ENCODE measurements at places on chromosomes 5 and 9.
A peak's percentile ranks its signal among the peaks of the same experiment; 100 is the strongest.

DNA sequence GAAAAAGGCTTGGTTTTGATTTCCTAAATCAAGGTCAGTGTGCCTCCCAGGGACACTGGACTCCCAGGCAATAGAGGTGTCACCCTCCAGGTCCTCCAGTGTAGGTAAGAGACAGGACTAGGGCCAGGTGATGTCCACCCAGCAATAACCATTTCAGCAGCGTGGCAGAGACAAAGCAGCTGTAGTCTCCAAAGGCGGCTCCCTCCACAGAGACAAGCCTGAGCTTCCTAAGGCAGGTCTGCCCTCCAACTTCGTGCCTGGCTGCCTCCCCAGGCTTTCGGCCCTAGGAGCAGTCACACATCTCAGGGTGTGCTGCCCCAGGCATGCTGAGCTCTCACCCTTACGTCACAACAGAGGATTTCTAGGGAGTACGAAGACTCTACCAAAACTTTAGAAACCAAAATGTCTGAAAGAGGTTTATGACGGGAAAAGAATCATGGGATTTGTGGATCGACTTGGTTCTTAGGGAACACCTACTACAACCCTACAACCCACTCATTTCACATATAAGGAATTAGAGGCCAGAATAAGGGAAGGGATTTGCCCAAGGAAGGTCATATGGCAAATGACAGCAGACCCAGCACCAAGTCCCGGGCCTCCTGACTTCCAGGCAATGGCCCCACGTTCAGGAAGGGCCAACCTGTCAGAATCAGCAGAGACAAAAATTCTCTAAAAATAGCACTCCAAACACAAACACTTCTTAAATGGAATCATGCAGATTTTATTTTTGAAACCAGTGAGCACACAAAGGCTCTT, 105.5 kb downstream of the KLHL3 start:
- no peak for DNase-seq

DNA sequence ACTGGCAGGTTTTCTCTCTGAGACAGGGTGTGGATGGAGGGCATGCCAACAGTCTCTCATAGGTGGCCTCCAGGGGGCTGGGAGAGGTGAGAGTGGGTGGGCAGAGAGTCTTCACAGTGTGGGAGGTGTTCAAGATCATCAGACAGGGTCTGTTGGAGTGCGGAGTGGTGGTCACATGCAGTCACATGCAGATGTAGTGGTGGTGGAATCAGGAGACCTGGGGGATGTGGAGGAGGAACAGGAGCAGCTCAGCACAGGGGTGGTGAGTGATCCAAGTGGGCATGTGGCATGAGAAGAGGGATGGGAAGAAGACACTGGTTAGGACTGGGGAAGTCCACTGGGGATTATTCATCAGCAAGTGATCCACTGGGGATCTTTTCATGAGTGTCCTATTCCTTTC, 5.8 kb downstream of the GM2A start:
- no peak for DNase-seq

DNA sequence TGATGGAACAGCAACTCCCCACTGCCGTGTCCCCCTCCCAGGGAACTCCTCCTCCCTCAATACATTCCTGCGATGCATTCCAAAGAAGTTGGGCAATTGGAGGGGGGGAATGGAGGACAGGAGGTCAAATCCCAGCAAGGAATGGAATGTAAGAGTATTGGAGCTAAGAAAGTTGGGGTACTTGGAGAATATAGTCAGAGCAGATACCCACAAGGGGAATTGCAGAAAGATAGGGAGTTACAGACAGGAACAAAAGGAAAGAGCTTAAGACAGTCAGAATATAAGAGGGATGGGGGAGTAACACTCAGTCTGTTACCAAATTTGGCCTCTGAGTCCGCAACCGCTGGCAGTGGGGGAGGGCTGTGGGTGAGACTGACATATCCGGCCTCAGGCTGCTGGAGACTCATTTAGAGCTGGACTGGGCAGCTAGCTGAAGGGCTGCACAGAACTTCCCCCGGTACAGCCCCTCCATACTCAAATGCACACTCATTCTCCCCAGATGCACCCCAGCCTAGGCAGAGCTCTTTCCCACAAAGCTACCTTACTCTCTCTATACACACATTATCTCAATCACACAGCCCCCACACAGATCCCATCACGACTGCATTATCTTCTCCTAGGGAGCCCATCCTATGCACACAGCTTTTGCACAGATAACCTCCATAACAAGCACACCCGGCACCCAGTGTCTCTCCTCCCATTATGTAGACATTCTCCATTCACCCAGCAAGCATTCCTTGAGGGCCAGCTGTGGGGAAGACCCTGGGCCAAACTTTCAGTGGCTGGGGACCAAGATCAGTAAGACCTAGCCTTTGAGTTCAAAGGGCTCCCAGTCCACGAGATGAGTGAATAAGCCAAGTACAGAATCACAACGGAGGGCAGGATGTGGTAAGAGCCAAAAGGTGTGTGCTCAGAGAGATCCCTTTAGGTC, 3.7 kb downstream of the TLN1 start:
- DNase-seq: peak; percentile 96

- peak; percentile 5 for DNase-seq
Measured at GRCh38 chr5:94181895-94182294, 436.5 kb downstream of the KIAA0825 start.

DNA sequence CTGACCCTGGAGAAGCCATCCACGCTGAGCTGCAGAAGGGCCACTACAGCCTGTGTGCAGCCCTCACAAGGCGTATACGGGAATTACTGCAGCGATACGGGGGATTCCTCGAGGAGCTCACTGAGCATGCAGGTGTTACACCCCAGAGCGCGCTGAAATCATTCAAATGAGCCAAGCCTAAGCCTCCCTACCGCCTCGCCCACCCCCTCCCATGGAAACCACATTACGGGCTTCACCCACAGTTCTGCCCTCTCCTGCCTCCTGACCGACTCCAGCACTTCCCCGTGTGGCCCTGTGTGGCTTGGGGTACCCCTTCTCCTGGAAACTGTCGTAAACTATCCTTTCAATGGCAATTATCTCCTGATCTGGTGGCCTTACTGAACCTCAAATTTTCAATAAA, 13.3 kb downstream of the SURF6 start:
- no peak for DNase-seq

DNA sequence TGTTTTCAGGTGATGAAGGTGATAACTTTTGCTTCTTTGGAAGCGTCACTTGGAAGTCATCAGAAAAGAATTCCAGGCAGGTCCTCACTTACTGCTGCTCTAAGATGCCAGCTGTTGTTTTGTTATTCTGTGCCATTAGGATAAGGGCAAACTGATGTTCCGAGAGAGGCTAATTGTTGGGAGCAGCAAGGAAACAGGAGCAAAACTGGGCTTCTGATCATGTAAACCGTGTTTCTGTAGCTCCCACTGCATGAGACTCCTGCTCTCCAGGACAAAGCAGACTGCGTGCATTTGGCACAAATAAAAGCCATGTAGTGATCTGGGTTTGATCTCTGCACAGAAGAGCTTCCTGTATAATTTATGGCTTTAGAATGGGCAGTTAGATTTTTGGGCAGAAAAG, 248.2 kb downstream of the MAN2A1 start:
- DNase-seq: no peak

Data from fibroblast of skin of back (primary cell).